ENCODE measurements at places on chromosomes 4 and X.

GRCh38 chr4:69124941-69125340 lies 28.7 kb downstream of the UGT2B7 start:
- DNase-seq = no peak

DNA sequence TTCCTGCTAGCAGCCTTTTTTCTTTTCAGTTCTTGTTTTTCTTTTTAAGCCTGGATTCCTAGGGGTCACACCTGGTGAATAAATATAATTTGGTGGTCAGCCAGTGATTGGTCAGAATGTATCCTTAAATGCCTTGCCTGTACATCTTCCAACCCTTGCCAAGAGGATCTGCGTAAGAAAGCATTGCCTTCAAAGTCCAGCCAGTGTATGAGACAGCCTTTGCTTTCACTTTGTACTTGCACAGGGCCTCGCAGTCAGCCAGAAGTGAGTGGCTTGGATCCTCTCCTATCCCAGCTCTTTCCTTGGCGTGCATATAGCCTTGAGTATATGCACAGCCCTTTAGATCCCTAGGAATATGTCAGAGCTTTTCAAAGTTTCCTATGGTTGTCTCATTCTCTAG lies 22.2 kb downstream of the KANTR start:
- no peak for DNase-seq

- no peak for DNase-seq
Measured at GRCh38 chr4:37561803-37562207, 124.4 kb downstream of the RELL1 start.

- DNase-seq = no peak
Measured at GRCh38 chrX:103792916-103793544, 16.4 kb downstream of the PLP1 start.

GRCh38 chr4:167183036-167183435 lies 51.3 kb downstream of the SPOCK3 start:
- no peak for DNase-seq

GRCh38 chr4:31020363-31020762 lies 300.2 kb downstream of the PCDH7 start:
- no peak for DNase-seq

DNA sequence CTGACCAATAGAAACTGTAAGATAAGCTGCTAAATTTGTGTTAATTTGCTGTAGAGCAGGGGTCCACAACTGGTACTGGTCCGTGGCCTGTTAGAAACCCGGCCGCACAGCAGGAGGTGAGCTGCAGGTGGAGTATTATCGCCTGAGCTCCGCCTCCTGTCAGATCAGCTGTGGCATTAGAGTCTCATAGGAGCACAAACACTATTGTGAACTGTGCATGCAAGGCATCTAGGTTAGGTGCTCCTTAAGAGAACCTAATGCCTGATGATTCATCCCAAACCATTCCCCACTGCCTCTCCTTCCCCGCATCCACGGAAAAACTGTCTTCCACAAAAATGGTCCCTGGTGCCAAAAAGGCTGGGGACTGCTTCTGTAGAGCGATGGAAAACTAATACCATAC lies 19.7 kb downstream of the FBXW7 start:
- DNase-seq = peak; percentile 36

DNA sequence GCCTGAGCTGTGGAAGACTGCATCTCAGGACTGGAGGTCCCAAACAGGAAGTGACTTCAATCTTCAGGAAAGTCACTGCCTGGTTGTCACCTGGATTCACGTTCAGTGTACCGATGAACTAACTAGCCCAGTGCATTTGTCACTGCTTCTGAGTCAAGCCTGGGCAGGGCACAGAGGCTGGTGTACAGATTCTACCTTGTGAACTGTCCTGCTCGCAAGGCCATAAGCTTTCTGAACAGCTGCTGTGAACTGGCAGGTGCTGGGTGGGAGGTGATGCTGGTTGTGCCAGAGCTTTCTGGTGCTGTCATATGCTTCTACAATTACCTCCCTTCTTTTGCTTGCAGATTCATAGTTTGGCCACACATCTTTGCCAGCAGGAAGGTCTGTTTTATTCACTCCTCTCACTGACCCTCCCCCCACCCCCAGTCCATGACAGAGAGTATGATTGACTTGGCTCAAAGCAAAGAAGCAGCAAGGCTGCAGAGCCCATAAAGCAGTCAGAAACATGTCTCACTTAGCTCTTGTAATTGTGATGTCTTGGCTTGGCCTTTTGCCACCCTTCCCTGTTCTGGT lies 40.5 kb downstream of the ZCCHC12 start:
- DNase-seq = no peak

GRCh38 chr4:150714462-150715438 lies 132.8 kb downstream of the MAB21L2 start:
- no peak for DNase-seq

DNA sequence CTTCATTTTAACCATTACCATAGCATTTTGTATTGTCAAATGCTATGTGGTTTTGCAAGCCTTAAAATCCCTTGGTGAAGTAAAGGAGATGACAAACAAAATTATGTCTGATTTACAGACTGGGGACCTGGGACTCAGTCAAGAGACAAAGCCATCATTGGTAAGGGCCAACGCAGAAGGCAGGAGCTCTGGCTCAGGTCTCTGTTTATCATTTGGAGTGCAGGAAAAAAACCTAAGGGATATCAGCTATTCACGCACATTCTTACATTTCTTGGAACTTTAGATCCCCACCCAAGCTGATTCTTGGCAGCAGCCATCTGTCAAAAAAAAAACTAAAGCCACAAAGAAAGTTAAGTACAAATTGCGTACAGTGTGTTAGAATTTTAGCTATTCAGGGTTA lies 731.9 kb downstream of the STPG2 start:
- no peak for DNase-seq

DNA sequence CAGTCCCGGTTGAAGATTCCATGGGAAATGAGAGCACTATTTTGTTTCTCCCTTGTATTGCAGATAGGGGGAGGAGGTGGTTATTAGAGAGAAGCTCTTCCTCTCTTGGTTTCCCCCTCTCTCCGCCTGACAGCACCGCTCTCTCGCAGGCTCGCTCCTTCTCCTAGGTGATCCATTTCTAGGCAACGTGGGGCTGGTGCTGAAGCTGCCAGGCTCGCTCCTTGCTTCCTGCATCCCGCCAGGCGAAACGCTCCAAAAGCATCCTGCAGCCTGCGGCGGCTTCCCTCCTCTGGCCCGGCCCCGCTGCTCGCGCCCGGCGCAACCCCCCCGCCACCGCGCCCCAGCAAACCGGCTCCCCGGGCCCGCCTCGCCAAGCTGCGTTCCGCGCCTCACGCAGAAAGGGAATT lies at the start of gene GRID2:
Gene GRID2 (plus strand): TSS at position 346 of the 407 bp plus-strand sequence.
- DNase-seq = no peak

- no peak for DNase-seq
Measured at GRCh38 chr4:148395771-148396170, 46.4 kb downstream of the NR3C2 start.

GRCh38 chr4:55681430-55681829 lies 45.3 kb upstream of the NMU start:
- no peak for DNase-seq

DNA sequence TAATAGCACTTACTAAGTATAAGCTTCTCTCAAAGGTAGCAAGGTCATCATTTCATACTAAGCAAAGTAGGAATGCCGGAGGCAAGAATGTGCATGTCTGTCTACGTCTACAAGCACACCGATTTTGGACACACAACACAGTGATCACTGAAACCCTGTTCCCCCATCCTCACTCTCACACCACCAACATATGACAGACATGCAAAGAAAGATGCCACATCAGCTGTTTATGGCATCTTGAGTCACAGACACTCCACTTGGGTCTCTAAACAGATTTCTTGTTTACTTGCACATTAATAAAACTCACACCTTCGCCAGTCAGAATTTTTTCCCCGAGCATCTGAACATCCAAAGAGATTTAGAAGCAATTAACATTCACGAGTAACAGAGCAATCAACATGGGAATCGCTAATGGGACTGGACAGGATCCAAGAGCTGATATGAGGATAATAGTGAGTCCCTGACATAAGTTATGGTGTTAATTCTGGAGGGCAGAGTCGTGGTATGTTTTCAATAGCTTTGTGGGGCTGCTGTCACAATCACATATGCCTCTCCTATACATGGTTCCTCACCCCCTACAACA lies 324.1 kb downstream of the DHX15 start:
- DNase-seq = no peak

DNA sequence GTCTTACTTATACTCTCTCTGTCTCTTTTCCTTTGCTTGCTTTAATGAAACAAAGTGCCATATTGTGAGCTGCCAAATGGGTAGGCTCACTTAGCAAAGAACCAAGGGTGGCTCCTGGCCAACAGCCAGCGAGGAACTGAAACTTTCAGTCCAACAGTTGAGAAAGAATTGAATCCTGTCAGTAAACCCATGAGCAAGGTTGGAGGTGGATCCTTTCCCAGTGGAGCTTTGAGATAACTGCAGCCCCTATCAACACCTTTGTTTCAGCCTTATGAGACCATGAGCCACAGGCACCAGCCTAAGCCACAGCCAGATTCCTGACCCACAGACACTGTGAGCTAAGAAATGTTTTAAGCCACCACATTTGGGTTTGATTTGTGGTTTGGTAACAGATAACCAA lies 362.2 kb downstream of the PDGFC start:
- no peak for DNase-seq

- DNase-seq = no peak
Measured at GRCh38 chrX:49106930-49107329, 16.6 kb downstream of the GPKOW start.

- DNase-seq = no peak
Measured at GRCh38 chrX:68918202-68918601, 89.4 kb downstream of the EFNB1 start.

DNA sequence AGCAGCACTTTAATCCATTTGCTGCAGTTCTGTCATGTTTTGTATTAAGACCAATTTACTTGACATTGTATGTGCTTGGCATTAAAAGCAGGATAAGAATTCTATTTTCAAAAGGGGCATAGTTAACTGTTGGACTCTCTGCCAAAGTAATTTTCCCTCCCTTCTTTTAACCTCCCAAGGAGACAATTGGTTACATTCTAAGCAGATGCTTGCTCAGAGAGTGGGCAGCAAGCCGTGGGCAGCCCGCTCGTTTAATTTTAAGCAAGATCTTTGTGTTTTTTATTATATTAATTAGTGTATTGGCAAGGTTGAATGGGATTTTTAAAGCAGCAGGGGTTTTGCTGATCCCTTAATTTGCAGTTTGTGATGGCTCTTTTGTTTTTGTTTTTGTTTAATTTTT lies 37.1 kb upstream of the KLHL8 start:
- DNase-seq = no peak

- no peak for DNase-seq
Measured at GRCh38 chrX:17359500-17359899, 15.5 kb upstream of the NHS start.

DNA sequence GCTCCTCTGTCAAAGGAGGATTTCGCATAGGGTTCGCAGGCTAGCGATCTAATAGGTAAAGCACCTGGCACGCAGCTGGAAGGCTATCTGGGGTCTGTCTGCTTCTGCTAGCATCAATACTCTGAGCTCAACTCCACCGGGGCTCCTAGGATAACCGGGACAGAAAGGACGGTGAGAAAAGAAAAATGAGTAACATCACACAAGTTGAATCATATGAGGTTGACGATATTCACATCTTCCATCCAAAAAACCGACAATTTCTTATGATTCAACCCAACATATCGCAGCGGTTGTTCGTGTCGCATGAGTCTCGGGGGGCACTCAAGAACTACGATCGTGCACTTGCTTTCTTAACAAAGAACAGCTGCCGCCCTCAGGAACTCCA lies 1.8 kb downstream of the PROM1 start:
- DNase-seq = no peak

GRCh38 chr4:123351713-123352112 lies 44.9 kb upstream of the SPRY1 start:
- DNase-seq = no peak

GRCh38 chrX:150696866-150697265 lies 3.7 kb downstream of the MTMR1 start:
- no peak for DNase-seq

DNA sequence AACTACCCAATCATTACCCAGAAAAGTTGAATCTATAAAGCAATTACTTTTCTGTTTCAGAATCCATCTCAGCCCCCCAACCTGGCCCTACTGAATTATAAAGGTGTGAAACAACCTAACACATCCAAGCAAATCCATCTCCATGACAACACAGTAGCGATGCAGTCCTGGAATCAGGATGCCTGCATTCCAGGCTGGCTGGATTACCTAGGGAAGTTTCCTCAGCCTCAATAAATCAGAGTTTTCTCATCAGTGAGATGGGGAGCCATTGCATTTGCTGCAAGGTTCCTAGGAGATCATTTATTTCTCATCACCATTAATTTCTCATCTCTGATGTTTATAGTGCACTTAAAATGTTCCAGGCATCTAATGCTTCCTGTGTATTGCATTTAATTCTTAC lies 46.0 kb downstream of the LNX1 start:
- DNase-seq = no peak

Measured in HFF-Myc (cell line).